Left renal pelvis (tissue), 4 donors: ENCODE measurements at places on chromosomes 6 and 20.

GRCh38 chr6:165891320-165891719 is 228.3 kb upstream of the PDE10A start:
- no peak for DNase-seq

DNA sequence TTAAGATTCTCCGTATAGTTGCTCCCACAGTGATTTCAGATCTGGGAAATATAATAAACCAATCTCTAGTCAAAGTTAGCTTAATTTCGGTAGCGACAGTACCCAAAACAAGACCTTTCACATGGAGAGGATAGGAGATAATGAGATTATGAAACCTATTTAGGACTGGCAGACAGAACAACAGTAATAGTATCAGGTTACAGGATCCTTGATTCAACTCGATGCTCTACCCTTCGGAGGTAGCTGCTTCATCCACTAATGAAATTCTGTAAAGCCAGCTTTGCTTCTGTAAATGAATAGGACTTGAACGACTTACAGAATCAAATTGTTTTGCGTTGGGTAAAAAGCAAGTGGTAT is 534 bp upstream of the AKIRIN2 start:
- no peak for DNase-seq

DNA sequence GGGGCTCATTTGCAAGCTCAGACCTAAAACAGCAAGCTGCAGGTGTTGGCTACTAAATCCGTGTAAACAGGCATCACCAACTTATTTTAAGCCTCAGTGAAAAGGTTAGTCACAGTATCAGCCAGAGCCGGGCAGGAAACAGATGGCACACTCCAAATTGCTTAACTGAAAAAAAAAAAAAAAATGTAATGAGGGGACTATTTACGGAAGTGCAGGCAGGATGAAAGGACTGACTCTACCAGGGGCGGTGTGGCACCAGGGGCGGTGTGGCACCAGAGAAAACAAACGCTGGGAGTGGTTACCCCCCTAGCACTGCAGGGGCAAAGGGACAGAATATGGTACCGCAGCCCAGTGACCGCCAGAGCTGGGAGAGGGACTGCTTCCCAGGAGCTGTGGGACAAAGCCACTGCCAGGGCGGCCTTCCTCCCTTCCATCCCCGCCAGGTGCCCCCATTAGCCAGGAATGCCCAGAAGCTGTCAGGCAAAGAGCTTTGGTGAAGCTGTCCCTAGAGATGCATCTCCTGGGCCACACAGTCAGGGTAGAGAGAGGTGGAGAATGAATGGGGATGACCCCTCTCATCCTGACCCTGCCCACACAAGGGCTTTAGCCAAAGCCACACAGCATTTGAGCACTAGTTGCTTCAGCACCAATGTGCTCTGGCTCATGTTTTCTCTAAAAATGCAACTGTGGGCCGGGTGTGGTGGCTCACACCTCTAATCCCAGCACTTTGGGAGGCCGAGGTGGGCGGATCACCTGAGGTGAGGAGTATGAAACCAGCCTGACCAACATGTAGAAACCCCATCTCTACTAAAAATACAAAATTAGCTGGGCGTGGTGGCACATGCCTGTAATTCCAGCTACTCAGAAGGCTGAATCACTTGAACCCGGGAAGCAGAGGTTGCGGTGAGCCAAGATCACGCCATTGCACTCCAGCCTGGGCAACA is 39.6 kb upstream of the GFOD1 start:
- no peak for DNase-seq

DNA sequence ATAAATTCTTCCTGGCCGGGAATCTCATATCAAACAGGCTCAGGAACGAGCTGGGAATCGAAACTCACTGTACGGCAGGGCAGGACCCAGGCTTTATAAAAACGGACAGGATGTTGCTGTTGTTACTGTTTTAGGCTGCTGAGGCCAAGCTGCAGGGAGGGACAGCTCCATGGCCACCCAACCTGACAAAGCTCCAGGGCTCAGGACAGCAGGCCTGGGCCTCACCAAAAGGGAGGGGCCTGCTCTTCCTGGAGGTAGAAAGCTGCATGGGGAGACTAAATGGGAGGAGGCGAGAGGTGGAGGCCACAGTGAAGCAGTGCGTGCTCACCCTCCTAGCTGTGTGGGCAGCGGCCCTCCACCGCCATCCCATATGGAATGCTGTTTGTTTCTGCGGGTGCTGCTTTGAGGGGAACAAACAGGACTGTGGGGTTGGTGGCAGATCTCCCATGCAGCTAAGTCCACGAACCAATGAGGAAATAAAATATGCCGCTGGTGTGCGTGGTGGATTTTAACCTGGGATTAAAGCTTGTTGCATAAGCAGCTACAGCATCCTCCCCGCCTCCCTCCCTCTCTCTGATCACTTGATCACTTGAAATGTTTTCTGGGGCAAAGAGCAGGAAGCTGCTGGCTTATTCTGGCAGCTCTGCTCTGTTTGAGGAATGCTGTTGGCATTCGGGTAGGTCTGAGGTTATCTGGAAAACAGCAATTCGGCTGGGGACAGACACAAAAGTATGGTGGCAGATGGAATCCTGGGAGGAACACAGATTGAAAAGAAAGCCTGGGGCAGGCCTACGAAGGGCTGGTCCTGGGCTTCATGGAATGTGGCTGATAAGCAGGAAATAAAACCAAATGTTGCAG is 2.4 kb upstream of the ZMYND8 start:
- no peak for DNase-seq

DNA sequence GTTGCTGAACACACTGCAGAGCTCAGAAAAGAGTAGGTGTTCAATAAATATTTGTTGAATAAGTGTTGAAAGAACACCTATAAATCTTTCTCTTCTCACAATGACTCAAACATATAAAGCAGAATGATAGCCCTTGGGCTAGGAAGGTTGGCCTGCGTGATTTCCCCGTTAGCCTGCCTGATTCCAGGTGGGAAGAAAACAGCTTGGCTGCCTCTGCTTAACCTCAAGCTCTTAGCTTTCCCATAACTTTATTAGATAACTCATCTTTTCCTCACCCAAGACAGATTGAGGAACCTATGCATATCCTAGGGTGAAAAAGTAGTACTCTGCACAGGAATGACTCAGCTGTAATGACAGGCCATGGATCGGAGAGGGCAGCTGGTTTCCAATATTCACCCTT is 300.3 kb upstream of the ID4 start:
- no peak for DNase-seq

DNA sequence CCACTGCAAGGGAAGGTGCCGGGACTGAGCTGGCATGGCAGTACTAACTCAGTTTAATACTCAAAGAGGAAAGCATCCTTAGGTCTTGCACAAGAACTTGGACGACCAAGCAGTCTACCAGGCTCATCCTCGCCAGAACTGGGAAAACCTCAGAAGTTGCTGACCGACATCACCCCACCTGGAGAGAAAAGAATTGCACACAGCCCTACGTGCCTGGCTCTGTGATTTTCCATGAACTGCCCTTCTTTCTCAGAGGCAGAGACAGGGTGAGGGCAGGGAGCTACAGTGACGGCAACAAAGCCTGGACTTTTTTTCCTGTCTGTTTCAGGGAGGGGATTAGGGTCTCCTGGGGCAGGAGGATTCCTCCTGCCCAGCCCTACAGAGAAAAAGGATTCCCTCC is 8.0 kb downstream of the JAG1 start:
- no peak for DNase-seq

GRCh38 chr6:52976149-52976548 is 18.9 kb downstream of the GSTA4 start:
- no peak for DNase-seq

DNA sequence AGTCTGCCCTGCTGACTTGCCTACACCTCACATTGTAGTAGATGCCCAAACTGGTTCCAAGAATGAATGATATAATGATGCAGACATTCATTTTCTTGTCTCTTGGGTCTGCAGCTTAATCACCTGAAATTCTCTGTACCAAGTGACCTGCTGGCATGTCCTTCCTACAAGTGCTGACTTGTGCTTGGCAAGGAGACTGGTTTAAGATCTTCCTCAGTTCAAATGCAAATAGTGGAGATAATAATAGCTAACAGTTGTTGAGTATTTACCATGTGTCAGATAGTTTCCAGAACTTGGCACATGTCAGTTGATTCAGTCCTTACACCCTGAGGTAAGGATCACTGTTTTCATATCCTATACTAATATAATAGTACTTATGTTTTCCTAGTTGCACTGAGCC is 223.4 kb downstream of the SLC24A3 start:
- DNase-seq, result no peak

- DNase-seq, result no peak
These were observed 132.8 kb upstream of the CDH4 start for GRCh38 chr20:61119273-61119672.

DNA sequence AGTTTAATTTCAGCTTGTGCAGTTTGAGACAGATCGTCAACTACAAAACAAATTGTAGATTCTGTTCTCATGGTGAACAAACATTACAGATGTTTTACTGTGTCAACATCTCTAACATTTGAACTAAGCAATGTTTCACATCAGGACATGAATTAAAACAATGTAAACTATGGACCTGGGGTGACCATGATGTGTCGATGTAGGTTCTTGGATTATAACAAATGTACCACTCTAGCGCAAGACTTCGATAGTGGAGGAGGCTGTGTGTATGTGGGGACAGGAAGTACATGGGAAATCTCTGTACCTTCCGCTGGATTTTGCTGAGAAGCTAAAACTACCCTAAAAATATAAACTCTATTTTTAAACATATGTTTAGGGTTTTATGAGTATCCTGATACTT is 17.1 kb downstream of the HIVEP2 start:
- DNase-seq, result no peak

GRCh38 chr6:17536586-17536985 is 63.5 kb upstream of the FAM8A1 start:
- no peak for DNase-seq

GRCh38 chr6:117976030-117976651 is 69.1 kb downstream of the SLC35F1 start:
- DNase-seq, result peak; percentile 39

DNA sequence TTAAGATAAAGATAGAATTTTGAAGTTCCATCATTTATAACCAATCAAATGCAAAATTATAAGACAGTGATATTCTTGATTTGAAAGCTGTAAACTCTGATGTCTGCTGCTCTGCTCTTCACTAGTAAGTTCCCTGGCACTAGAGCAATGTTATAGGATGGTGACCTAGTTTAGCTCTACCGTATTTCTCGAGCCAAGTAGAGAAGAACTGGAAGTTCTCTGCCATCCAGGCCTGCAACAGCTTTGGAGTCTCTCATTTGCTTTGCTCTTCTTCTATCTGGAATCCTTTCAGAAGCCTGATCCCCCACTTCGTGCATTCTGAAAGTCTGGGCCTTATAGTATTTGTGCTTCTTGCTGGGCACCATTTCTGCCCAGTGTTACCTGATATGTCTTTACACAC is 100.3 kb downstream of the PLCB1 start:
- no peak for DNase-seq

DNA sequence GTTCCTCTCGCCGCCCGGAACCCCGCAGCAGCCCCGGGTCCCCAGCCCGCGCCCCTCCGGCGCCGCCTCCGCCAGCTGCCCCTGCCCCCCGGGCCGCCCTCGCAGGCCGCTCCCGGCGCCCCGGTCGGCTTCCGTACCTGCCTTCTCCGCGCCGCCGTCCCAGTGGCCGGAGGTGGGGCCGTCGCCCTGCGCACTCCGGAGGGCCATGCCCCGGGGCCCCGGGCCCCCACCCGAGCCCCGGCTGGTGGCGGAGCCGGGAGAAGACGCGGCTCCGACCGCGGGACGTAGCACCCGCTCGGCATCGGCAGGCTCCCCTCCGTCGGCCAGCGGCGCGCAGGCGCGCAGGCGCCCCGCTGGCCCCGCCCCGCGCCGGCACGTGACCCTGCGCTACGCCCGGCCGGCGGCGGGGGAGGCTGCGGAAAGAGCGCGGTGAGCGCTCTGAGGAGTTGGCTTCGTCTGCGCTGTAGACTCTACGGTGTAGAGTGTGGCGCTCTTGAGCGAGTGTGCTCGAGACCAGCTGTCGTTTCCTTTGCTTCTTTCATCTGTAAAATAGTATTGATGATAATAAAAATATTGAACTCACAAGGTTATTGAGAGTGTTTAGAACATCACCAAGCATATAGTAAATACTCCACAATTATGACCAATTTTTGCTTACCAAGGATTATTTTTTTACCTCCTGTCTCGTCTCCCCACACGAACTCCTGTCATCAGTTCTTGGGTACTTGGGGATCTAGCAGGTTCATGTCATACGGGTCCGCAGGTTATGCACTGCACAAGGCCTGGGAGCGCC is at the start of gene TBC1D20:
TSS of gene TBC1D20 (minus strand) at position 335 of the 793 bp plus-strand sequence. CDS start at position 207, 128 bp downstream.
- peak; percentile 80 for DNase-seq

- no peak for DNase-seq
These were observed 2.8 kb downstream of the TBPL1 start for GRCh38 chr6:133955582-133956415.

- DNase-seq, result no peak
These were observed 106.9 kb downstream of the TFAP2B start for GRCh38 chr6:50925548-50925947.

DNA sequence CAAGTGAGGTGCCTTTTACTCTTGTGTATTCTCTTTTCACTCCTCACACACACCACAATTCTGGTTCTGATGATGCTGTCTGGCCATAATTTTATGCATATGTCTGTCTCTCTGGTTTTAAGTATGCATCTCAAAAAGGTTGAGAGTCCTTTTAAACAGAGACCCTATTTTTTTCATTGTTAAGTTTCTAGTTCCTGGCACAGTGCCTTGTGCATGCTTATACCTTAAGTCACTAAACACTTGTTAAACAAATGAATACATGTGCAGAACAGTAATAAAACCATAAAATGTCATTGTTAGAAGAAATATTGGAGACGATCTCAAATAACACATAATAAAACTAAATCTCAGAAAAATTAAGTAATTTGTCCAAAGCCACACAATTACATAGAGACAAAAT is 7.9 kb downstream of the ROS1 start:
- no peak for DNase-seq

DNA sequence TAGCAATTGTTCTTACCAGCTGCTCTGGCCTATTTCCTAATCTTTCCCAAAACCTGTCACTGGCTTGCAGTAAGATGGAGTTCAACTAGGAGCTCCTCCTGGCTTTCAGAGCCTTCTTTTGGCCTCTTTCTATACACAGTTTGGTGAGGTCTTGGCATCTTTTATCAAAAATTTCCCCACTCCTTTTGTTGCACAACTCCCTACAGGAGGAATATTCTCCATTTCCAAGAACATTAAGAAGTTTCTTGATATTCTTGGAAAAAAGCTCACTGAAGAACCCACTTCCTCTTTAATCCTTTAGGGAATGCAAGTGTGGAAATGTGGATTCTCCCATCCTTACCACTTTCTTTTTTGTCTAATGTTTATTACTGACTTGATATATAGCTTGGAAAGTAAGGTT is 171.3 kb upstream of the KCNK16 start:
- DNase-seq, result no peak

DNA sequence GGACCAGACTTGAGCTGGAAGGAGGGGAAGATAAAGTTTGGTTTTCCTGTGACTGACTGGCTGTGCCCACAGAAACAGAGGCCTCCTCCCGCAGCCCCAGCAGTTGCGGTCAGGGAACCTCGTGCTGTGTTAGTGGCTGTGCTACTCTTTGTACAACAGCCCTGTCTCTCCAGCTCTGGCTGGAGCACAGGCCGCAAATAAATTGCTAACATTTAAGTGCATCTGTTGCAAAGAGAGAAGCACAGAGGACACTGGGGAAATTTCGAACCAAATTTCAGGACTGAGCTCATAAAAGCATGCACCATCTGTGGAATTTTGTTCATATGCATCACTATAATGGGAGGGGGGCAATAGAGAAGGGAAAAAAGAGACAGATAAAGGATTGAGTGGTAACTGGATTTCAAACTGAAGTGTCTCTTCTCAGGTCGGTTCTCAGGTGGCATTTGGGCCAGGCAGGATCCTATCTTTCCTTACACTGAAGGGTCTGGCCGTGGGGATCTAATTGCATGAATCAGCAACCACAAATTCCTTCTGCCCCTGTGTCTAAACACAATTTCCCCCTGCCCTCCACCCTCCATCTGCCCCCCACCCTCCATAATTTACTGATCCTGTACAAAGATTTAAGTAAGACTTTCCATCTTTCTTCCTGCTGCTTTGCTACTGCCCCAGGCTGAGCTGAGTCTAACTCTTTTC is 88.9 kb upstream of the ATXN1 start:
- no peak for DNase-seq
